ENCODE measurements at places on chromosomes 11 and 22.
A peak's percentile ranks its signal among the peaks of the same experiment; 100 is the strongest.

DNA sequence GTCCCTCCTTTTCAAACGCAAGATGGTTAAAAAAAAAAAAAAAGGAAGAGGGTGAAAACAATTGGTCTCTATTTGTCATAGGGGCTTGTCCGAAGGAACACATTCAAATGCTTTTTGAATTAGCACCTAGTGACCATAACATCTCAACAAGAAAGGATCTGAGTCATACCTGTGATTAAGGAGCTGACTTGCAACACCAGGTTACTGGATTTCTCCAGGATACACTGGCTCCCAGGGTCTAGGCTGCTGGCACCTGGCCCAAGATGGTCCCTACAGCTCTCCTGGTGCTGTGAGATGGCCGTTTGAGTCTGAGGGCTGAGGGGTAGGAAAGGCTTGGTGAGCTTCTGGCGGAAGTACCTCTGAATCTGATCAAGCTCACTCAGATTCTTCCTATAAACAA, 28.4 kb upstream of the UCP3 start:
- DNase-seq: no peak

DNA sequence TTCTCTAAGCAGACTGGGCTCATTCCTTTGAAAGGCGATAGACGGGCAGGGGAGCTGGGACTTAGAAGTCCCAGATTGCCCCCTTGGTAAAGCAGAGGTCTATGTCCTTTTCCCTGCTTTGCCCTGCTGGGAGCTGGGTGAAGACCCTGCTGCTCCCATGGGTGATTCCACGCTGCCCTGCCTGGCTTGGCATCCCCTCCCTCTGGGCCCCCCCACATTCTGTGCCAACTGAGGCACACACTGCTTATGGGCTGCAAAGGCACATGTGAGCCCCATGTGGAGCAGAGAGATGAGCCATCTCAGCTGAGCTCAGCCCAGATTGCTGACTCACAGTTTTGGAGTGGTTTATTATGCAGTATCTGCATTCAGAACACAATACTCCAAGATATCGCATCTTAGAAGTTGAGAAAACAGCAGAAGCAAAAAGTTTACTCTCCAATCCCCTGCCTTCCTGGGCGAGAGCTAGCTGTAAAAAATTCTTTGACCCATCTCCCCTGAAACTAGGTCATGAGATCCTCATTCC, 127.2 kb downstream of the ST3GAL4 start:
- no peak for DNase-seq

DNA sequence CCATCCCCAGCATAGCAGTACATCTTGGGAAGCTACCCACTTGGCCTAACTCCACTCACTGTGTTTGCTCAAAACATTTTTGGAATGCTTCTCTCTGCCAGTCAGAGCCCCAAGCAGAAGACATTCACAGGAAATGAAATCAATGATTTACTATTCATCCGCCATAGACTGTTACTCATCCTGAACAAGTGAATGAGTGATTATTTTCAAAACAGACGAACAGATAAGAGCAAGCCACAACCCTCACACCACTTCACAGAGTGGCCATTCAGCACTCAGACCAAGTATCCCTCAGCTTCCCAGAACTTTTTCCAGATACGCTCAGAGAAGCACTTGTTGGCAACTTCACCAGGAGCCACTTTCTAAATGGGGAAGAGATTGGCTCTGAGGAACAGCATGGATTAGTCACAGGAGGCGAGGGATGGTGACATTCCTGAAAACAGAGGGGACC, 13.0 kb upstream of the UBASH3B start:
- peak; percentile 86 for DNase-seq

DNA sequence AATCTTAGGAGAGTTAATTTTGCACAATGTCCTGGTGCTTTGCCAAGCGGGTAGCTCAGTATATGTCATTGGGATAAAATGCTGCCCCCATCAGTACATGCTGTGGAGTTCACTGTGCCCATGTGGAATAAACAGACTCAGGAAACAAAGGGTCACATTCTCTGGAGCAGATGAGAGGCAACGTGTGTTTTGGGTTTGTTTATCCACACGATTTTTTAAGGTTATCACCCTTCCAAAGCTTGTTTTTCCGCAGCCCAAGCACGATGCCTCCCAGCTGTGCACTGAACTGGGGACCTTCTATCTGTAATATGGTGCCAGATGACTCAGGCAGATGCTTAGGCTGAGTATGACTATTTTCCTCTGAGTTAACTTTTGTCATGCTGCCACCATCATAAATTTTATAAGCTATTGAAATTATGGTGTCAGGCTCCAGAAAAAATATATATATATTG, 6.5 kb downstream of the OR4D6 start:
- no peak for DNase-seq

DNA sequence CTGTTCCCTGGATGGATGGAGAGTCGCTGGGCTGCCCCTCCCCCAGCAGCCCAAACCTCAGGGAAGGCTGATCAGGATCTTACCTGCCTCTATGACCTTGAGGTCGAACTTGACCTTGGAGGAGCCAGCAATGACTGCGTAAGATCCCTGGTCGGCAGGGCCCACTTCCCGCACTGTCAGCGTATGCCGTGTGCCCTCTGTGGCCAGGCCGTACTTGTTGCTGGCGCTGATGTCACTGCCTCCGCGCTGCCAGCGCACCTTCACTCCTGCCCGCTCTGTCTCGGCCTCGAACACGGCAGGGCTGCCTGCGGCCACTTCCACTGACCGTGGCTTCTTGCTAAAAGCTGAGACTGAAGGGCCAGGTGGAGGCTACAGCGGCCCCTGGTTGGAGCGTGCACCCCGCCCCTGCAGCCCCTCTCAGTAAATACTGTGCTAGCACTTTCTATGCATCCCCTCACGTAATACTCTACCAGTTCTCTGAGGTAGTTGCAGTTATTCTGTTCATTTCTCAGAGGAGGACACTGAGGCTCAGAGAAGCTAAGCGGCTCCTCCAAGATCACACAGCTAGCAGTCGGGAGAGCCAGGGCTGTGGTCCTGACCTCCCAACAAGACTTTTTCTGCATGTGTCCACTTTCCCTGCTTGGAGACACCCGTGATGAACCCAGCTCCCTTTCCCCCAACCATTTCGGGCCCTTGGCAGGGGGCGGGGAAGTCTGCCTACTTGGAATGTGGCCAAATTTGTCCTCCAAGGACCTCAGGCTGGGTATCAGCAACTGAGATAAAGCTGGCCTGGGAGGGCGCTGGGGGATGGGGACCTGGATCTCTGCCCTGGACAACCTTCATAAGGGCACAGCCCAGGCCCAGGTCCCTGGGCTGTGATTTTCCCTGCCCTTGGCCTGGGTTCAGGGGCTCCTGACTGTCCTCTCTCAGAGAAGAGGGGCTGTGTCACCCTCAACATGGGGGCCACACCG, 1.1 kb downstream of the MYBPC3 start:
- no peak for DNase-seq

- DNase-seq: peak; percentile 41
These were observed 32.1 kb downstream of the A4GALT start for GRCh38 chr22:42688241-42689211.

DNA sequence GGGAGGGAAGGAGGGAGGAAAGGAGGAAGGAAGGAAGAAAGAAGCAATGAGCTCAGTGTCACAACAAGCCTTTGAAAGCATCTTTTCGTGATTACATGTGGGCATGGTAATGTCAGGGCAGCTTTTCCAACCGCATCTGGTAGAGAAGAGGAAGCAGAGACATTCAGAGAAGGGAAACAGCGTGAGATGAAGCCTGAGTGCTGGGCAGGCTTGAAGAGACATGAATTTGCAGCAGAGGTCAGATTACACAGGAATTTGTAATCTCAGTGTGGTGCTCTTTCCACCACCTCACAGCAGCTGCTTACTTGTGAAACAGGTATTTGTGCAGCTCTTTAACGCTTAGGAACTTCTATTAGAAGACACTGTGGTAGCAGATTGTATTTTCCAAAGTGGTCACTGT, 289.5 kb upstream of the C11orf87 start:
- DNase-seq: no peak

All from T47D (cell line).